ENCODE measurements at places on chromosomes 16 and 17.

- H3K4me1 ChIP-seq, result no peaks in the 10 kb centered on the region
- no peak overlapping the region for H3K27ac ChIP-seq
- H3K4me3 ChIP-seq, result no peak overlapping the region
- no peaks in the 10 kb centered on the region for H3K27me3 ChIP-seq
Observed at GRCh38 chr17:72998343-72998742, 94.1 kb downstream of the SLC39A11 start.

GRCh38 chr16:80751167-80751566 is 53.2 kb downstream of the CDYL2 start:
- H3K4me1 ChIP-seq, result no peaks in the 10 kb centered on the region
- no peak overlapping the region for H3K4me3 ChIP-seq
- no peak for DNase-seq
- H3K36me3 ChIP-seq, result no peaks in the 10 kb centered on the region

DNA sequence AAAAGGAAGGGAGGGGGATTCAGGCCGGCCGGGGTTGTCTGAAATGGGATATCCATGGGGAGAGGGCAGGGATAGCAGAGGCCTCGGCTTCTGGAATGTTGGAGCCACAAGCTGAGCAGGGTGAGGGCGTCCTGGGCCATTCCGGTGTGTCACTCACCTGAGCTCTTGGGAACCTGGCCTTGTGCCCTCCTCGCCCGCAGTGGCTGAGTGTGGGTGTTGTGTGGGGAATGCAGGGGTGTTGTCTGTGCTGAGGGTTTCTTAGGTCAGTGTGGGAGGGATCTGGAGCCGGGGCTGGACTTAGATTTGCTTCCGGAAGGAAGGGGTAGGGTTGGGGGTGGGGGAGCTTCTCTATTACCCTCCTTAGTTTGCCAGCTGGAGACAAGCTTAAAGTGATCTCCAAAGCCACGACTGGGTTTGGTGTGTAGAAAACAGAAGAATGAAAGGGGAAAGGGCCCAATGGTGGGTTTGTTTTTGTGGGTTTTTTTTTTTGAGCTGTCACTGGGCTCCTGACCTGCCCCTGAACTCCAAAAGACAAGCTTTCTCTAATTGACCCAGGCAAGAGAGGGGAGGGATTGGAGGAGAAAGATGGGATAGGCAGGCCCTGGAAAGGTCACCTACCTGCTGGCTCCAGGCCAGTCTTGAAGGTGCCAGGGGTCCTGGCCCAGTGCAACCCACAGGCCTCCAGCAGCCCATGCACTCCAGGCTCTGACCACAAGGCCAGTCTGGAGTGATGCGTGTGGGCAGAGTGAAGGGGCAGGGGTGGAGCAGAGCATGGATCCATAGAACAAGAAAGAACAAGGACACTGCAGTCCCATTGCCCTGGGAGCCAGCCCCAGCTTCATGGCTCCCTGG is at the start of gene SULT1A2:
Gene SULT1A2, minus strand, starts transcription at position 211 of the 852 bp plus-strand sequence. CDS start 1,120 bp downstream, outside the sequence.
- no peak within 1 kb of the TSS for H3K27ac ChIP-seq
- H3K4me1 ChIP-seq, result no peaks in the 10 kb centered on the region
- H3K36me3 ChIP-seq, result no peaks in the 10 kb centered on the region
- no peak within 1 kb of the TSS for H3K4me3 ChIP-seq
- no peaks in the 10 kb centered on the region for H3K27me3 ChIP-seq

GRCh38 chr16:30910427-30911029 is 12.8 kb upstream of the FBXL19 start:
- H3K27ac ChIP-seq, result no peak overlapping the region
- H3K27me3 ChIP-seq, result no peaks in the 10 kb centered on the region
- no peaks in the 10 kb centered on the region for H3K36me3 ChIP-seq
- peaks cover 5% of the 10 kb centered on the region for H3K4me1 ChIP-seq

DNA sequence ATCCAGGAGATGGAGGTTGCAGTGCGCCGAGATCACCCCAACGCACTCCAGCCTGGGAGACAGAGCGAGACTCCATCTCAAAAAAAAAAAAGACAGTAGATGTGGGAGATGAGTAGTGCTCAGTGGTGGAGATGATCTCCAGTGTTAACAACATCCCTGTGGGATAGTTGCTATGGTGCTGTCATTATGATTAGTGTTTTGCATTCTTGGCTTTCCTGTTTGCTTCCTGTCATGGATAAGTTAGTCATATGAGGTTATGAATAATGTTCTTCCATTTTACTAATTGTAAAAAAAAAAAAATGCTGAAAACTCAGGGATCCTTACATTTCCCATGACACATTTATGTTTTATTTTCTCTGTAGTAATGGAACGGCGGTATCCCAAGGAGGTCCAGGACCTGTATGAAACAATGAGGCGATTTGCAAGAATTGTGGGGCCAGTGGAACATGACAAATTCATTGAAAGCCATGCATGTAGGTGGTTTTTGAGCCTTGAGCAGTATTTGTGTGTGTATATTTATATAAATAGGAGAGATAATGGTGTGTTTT is 24.5 kb upstream of the DUSP14 start:
- H3K27me3 ChIP-seq, result no peaks in the 10 kb centered on the region
- DNase-seq, result no peak
- no peak overlapping the region for H3K27ac ChIP-seq
- peaks cover 23% of the 10 kb centered on the region for H3K36me3 ChIP-seq
- no peak overlapping the region for H3K4me3 ChIP-seq
- H3K4me1 ChIP-seq, result no peaks in the 10 kb centered on the region

- no peaks in the 10 kb centered on the region for H3K4me1 ChIP-seq
- no peak overlapping the region for H3K27ac ChIP-seq
- no peaks in the 10 kb centered on the region for H3K36me3 ChIP-seq
- no peak for DNase-seq
Observed at GRCh38 chr17:208429-208828, 27.0 kb upstream of the DOC2B start.

- no peaks in the 10 kb centered on the region for H3K4me1 ChIP-seq
- H3K36me3 ChIP-seq, result no peaks in the 10 kb centered on the region
- no peak for DNase-seq
- no peak overlapping the region for H3K27ac ChIP-seq
- no peaks in the 10 kb centered on the region for H3K27me3 ChIP-seq
- H3K4me3 ChIP-seq, result no peak overlapping the region
Observed at GRCh38 chr16:9929313-9929712, 252.9 kb downstream of the GRIN2A start.

- no peak for DNase-seq
- H3K27me3 ChIP-seq, result no peaks in the 10 kb centered on the region
- H3K36me3 ChIP-seq, result no peaks in the 10 kb centered on the region
- no peak overlapping the region for H3K4me3 ChIP-seq
Observed at GRCh38 chr16:17386229-17386628, 84.5 kb downstream of the XYLT1 start.

- H3K36me3 ChIP-seq, result peaks cover 78% of the 10 kb centered on the region
- no peaks in the 10 kb centered on the region for H3K4me1 ChIP-seq
- H3K4me3 ChIP-seq, result no peak overlapping the region
- DNase-seq, result no peak
Observed at GRCh38 chr17:56891751-56892150, 22.1 kb downstream of the TRIM25 start.

GRCh38 chr16:69329369-69330285 is 761 bp downstream of the PDF start:
- peak overlapping the region; percentile 74 for H3K27ac ChIP-seq
- peaks cover 28% of the 10 kb centered on the region for H3K36me3 ChIP-seq
- peak overlapping the region; percentile 72 for H3K4me3 ChIP-seq
- H3K4me1 ChIP-seq, result peaks cover 19% of the 10 kb centered on the region
- H3K27me3 ChIP-seq, result no peaks in the 10 kb centered on the region

DNA sequence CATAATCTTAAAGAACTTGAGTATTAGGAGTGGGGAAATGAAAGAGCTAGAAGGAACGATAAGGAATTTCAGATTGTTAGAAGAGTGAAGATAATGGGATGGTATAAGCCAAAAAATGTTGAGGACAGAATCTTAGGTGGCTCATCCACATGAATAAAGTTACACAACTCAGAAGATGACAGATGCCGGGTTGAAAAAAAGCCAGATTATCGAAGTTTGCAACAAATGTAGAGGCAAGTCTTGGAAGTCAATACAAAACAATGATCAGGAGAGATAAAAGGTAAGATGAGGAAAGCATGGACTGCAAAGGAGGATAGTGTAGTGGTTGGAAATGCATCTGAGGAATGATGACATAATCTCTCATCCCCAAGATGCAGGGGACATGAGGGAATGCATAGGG is 45.1 kb upstream of the TAOK1 start:
- no peak overlapping the region for H3K27ac ChIP-seq
- no peaks in the 10 kb centered on the region for H3K36me3 ChIP-seq
- H3K27me3 ChIP-seq, result no peaks in the 10 kb centered on the region
- no peak for DNase-seq
- H3K4me1 ChIP-seq, result no peaks in the 10 kb centered on the region
- H3K4me3 ChIP-seq, result no peak overlapping the region

GRCh38 chr16:66911112-66911511 is 7.6 kb downstream of the CDH16 start:
- H3K27me3 ChIP-seq, result no peaks in the 10 kb centered on the region
- no peak for DNase-seq

GRCh38 chr17:41975099-41976083 is 8.8 kb downstream of the CNP start:
- H3K4me3 ChIP-seq, result no peak overlapping the region
- no peak overlapping the region for H3K27ac ChIP-seq
- peaks cover 5% of the 10 kb centered on the region for H3K4me1 ChIP-seq
- no peak for DNase-seq
- H3K27me3 ChIP-seq, result no peaks in the 10 kb centered on the region

DNA sequence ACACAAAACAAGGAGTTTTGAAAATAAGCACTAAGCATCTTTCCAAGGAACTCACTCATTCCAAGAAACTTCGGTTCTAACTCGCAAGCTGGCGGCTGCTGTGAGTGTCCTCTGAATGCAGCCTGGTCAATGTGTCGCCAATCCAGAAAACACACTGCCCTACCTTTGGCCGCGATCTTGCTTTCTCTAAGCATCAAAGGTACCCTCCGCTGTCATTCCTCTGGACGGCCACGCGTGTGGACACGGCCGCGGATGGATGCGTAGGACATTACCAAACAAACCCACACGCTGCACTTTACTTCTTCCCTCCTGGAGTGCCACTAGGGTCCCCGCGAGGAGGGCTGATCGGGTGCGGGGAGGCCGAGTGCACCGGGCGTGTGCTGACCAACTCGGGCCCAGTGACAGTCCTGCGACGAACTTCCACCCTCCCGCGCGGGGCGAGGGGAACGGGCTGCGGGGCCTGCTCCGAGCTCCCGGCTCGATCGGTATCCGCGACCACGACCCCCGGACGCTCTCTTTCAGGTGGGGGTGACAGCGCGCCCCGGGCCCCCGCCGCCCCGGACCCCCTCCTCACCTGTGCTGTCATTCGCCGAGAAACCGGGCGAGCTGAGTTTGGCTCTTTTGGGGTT is 1.1 kb downstream of the CREBBP start:
- no peaks in the 10 kb centered on the region for H3K36me3 ChIP-seq
- no peaks in the 10 kb centered on the region for H3K27me3 ChIP-seq
- no peak for DNase-seq
